ENCODE measurements at places on chromosomes 11 and 22.

GRCh38 chr11:73810637-73811036, 23.0 kb downstream of the MRPL48 start:
- no peak for DNase-seq

- peak; percentile 10 for DNase-seq
Measured at GRCh38 chr22:26835929-26836528, 178.6 kb downstream of the MIAT start.

DNA sequence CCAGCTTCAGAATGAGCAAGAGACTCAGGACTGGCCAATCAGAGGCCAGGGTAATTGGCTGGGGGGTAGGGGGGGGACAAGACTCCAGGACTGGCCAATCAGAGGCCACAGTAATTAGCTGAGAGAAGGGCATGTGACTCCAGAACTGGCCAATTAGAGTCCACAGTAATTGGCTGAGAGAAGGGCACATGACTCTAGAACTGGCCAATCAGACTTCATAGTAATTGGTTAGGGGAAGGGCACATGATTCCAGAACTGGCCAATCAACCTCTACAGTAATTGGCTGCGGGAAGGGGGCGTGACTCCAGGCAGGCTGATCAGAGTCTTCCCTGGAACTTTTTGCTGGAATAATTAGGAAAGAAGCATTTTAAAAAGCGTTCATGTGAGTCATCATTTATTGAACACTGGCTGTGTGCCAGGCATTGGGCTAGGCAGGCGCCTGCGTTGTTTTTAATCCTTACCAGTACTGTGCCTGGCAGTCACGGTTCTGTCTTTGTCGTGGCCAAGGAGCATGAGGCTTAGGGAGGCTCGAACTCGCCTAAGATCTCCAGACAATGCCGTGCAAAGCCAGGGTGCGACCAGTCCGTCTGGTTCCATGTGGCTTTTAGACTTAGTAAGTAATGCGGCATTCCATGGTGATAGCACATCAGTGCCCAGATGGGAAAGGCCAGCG, 508.1 kb downstream of the TBC1D22A start:
- DNase-seq, result no peak

DNA sequence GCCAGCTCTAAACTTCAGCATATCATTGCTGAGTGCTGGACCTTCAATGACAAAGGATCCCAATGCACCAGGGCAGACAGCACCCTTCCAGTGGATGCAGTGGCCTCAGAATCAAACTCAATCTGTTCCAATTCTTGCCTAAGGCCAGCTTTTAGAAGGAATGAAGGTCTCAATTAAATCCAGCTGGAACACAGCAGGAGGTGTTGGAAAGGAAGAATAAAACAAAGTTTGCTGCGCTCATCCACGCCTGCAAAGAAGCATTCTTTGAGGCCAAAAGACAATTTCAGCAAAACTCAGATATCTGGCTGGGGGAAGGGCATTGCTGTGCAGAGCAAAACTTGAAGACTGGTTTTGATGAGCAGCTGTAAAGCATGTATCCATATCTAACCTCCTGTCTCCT, 120.7 kb downstream of the CCDC81 start:
- no peak for DNase-seq

- no peak for DNase-seq
Measured at GRCh38 chr22:46933040-46933930, 170.8 kb downstream of the TBC1D22A start.

DNA sequence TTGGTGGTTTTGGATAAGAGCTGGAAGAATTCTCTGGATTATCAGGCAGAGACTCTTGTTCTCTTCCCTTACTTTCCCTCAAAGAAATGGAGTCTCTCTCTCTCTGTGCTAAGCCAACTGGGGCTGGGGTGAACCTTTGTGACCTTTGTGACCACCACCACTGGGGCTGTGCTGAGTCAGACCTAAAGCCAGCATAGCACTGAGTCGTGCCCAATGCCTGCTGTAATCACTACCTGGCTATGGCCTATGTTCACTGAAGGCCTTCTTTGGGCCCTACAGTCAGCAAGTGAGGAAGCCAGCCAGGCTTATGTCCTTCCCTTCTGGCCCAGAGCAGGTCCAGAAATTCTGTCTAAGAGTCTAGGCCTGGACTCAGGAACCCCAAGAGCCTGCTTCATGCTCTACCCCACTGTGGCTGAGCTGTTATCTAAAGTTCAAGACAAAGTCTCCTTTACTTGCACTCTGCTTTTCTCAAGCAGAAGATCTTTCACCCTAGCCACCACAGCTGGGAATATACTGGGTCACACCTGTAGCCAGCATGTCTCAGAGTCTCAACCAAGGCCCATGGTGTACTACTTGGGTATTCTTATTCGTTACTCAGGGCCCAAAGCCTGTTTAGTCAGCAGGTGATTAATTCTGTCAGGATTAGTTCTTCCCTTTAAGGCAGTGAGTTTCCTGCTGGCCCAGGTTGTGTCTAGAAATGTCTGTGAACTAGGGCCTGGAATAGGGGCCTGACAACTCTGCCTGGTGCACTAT, 86.0 kb downstream of the EHF start:
- DNase-seq, result no peak

DNA sequence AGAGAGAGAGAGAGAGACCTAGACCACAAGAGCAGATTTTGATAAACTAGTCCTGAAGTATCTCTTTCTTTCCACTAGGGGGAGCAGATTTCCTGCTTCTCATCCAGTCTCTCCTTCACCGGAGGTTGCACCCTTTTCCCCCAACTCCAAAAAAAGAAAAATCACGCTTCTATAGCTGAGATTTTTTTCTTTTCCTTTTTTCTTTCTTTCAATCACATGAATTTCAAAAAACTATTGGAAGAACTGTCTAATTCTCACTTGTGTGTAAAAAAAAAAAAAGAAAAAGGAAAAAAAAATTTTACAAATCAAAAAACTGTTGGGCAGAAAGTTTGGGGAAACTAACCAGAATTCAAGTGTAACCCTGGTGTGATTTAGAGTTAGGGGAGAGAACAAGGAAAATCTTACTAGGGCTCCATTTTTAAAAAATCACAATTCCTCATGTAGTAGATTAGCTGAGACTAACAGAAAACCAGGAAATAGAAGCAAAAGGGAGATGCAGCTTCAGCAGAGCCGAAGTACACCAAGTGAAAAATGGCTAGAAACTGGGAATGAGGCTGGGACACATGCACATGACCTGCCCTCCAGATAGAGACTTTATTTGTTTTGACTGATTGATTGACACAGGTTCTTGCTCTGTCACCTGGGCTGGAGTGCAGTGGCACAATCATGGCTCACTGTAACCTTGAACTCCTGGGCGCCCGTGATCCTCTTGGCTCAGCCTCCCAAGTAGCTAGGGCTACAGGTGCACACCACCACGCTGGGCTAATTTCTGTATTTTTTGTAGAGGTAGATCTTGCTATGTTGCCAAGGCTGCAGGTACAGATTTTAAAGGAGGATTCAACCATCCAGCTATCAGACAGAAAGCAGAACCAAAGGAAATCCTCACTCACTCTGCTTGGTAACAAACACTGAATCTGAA, 27.1 kb downstream of the SDHD start:
- no peak for DNase-seq

Data from effector CD8-positive, alpha-beta T cell (primary cell).